ENCODE measurements at places on chromosomes 12 and 14. TPM values are rescaled to one million over a fixed set of nuclear protein-coding genes. Genes with fewer than 3 reads are reported as not detected.
A peak's percentile ranks its signal among the peaks of the same experiment; 100 is the strongest.

GRCh38 chr12:114384739-114385138, 21.2 kb downstream of the TBX5 start:
- no peak for DNase-seq

DNA sequence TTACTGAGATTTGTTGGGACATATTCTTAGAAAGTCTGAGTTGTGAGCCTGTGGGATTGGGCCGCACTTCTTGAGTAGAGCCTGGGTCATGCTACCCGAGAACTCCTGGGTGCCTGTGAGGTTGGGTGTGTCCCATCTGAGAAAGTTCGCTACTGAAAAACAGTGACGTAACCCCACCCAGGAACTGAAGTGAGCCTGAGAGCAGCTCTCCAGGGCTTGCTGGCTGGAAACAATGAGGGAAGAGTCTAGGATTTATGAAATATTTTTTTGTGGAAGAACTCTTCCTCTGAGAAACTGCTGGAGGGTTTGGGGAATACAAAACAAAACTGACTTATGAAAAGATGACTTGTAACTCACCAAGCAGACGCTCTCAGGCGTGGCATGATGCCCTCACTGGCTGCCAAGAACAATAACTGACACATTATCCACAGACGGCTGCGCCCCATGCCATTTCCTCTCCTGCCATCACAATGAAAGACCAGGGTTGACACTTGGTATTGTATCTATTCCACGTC, 69.2 kb downstream of the RASSF3 start:
- no peak for DNase-seq

DNA sequence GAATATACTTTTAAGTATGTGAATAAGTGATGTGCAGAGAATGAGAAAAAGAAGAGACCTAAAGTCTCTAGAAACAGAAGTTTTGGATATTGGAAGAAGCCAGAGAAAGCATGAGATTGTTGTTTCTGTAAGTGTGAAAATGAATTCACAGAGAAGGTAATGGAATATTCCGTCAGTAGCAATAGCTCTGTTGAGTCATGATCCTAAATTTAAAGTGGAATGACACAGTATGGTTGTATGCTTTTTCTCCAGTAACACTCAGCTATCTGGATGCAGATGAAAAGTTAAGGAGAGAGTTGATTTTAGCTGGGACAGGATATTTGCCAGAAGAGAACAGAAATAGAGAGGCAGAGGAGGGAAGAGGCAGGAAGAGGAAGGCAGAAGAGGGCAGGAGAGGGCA, 1166.3 kb downstream of the GALC start:
- no peak for DNase-seq

Gene LLPH
- total RNA-seq: 20.3 TPM

Gene AICDA
- 0.42 TPM for total RNA-seq

DNA sequence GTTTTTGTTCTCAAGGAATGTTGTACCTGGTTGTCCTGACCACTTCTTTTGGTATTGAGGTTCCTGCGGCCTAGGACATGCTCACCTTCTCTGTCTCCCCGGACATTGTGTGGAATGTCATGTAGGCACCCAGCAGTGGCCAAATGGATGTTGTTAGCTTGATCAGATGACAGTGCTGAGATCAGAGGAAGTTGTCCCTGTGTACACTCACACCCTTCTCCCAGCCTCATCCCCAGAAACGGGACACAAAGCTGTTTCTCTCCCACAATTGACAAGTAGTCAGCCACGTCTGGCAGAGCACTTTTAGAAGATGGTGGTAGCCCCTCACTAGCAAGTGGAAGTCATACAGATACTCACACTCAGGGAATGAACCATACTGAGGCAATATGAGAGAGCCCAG, 3.0 kb downstream of the PLEKHH1 start:
- DNase-seq: no peak

GRCh38 chr12:105229371-105229770, 6.6 kb downstream of the APPL2 start:
- DNase-seq: no peak

DNA sequence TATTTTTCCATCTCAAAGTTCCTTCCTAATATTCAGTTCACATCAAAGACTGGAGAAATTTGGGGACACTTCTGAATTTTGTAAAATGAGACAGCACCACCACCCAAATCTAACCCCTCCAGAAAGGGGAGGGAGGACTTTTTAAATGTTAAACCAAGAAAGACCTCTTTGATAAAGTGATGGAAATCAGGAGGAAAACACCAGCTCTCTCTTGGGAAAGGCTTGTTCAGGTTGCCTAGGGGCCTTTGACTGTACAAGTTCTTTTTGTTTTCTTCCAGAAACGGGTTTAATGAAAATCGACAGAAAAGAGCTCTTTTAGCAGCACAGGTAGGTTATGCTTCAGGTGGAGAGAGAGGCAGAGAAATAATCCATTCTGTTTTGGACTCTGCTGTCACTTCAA, 112.3 kb downstream of the OTOGL start:
- DNase-seq: no peak

Gene MAP1LC3B2
- 2.0 TPM for total RNA-seq

DNA sequence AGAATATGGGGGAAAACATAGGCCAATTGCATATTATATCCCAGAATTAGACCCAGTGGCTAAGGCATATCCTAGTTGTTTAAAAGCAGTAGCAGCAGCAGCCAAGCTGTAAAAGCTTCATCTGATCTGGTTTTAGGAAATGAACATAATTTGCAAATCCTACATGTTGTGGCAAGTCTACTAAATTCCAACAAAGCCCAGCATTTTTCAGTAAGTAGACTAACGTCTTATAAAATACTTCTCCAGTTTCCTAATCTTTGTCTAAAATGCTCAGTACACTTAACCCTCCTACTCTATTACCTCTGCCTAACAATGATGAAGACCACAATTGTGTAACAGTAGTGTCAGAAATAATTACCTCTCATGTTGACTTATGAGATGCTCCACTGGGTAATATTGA, 70.9 kb upstream of the RERGL start:
- no peak for DNase-seq

DNA sequence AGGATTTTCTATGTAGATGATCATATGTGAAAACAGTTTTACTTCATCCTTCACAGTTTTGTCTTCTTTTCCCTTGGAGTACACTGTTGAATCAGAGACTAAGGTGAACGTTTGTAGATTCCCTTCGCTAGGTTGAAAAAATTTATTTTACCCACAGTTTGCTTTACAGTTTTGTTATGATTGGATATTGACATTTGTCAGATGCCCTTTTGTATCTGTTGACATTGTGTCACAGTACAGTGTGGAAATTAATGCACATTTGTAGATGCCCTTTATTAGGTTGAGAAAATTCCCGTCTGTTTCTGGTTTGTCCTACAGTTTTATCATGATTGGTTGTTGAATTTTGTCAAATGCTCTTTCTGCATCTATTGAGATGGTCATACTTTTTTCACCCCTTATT, 13.3 kb downstream of the G2E3 start:
- DNase-seq: no peak

Gene CLEC2A
- total RNA-seq: not detected

DNA sequence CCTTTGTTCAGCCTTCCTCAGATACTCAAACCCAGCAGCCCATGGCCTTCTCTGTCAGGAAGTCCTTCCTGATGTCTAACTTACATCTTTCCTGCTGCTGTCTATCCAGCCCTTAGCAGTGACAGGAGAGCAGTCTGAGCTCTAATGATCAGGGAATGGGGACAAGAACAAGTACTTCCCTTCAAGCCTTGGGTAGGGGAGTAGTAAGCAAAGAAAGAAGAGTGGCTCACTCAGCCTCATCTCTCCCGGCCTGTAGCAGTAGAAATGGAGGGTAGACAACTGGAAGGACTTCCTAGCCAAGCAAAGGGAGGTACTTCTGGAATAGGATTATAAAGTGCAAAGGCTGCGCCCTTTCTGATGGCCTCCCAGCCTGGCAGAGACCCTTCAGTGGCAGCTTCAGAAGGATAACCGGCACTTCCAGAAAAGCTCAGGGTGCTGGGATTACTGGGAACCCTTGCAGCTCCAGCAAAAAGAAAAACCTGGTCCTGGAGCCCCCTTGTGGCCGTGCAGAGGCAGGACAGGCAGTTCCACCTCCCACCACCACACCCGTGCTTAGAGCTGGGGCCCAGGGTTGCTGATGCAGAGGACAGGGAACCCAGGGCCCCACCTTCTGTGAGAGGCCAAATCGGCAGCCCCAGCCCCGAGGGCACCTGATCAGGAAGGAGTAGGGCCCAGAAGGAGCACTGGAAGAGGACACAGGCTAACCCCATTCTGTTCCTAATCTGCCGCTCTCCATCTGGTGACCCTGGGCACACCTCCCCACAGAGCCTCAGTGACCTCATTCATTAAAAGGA, 12.4 kb upstream of the SMUG1 start:
- DNase-seq: no peak

Gene DCAF5
- total RNA-seq: 13.5 TPM

Gene STAB2
- 0.24 TPM for total RNA-seq

DNA sequence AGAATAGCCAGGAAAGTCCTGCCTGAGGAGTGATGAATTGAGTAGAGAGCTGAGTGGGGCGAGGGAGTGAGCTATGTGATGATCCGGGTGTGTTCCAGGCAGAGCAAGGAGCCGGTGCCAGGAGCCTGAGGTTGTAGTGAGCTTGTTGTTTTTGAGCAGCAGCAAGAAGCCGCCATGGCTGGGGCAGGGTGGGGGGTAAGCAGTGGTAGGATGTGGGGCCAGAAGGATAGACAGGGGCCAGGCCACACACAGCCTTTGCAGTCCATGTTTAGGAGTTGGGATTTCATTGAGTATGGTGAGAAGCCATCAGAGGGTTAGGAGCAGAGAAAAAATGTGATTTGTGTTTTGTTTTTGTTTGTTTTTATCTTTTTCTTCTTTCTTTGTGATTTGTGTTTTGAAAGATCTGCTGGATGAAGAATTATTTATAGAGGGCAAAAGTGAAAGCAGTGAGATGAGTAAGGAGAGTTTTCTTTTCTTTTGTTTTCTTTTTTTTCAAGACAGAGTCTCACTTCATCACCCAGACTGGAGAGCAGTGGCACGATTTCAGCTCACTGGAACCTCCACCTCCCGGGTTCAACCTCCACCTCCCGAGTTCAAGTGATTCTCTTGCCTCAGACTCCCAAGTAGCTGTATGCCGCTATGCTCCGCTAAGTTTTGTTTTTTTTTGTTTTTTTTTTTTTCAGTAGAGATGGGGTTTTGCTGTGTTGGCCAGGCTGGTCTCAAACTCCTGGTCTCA, 92.3 kb upstream of the BCAT1 start:
- no peak for DNase-seq

DNA sequence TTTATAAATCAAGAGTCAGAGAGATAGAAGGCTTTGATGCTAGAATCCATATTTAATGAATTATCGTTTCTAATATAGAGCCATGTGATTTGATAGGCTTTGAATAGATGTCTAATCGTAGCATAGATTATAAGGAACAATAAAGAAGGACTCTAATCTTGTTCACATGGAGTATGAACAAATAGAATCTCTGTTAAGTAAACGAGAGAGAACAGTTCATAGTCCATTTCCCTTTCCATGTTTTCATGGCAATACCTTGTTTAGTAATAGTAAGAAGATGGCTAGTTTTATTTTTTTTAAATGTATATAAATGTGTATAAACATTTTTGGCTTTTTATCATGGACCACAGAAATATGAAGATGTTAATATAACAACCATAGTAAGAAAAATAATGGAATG, 32.3 kb upstream of the RAD51AP1 start:
- DNase-seq: no peak

GRCh38 chr12:81558031-81558430, 201.1 kb downstream of the PPFIA2 start:
- DNase-seq: no peak

GRCh38 chr12:106019144-106019543, 119.6 kb downstream of the NUAK1 start:
- DNase-seq: no peak

Gene CRIP1
- total RNA-seq: 108 TPM

GRCh38 chr14:24327303-24327702, 7.6 kb downstream of the ADCY4 start:
- no peak for DNase-seq

DNA sequence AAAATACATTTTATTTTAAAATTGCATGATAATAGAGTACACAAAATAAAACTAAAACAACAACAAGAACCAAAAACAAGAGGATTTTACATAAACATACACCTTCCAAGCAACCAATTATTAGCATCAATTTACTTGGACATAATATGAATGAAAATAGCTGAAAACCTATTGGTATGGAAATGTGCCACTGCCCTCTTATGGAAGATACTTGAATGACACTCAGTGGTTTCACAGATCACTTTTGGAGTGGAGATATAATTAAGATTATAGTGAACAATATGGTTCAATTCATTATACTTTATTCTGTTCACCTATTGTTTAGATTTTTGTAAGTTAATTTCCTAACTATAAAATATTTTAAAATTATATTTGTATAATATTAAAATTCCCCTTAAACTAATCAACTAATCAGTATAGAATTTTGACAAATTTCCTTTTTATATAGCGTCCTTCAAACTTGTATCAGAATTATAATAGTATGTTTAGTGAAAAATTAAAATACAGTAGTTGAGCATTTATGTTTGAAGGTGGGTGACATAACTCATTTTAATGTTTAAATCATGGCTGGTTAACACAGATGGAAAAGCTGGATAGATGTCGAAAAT, 70.1 kb downstream of the SLC6A15 start:
- DNase-seq: no peak

GRCh38 chr12:47877081-47877480, 27.7 kb downstream of the VDR start:
- DNase-seq: no peak

DNA sequence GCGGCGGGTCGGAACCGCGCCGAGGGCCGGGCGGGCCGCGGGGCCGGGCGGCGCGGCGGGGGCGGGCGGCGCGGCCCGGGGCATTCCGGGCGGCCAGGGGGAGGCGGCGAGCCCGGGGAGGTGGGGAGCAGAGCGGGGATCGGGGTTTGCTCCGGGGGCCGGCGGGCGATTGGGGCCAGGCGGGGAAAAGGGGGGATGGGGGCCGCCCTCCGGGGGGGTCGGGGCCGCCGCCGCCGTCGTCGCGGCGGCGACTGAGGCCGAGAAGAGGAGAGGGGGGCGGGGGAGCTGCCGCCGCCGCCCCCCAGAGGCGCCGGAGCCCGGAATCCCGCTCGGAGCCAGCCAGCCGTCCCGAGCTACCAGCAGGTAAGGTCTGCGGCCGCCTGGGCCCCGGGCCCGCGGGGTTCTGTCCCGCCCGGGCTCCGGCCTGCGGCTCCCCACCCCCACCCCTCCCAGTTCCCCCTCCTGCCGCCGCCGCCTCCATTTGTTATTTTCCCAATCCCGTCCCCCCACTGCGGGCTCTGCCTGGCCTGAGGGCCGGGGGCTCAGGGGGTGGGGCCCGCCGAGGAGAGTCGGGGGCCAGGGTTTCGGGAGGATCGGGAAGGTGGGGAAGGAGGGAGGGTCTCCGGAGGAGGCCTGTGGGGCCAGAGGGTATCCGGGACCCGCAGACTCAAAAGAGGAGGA, 403 bp downstream of the ATN1 start:
- no peak for DNase-seq

GRCh38 chr12:108457006-108457733, 57.9 kb upstream of the FICD start:
- peak; percentile 49 for DNase-seq

Gene GPRC5A
- 0.09 TPM for total RNA-seq

Gene COCH
- total RNA-seq: 1.7 TPM

Gene SLC6A13
- total RNA-seq: 0.28 TPM

Gene FSCB
- total RNA-seq: not detected

GRCh38 chr14:42541535-42542001, 934.9 kb downstream of the LRFN5 start:
- no peak for DNase-seq

- DNase-seq: no peak
Measured at GRCh38 chr14:71300566-71301330, 393.5 kb downstream of the PCNX1 start.

- peak; percentile 80 for DNase-seq
Measured at GRCh38 chr12:111444925-111445725, 39.4 kb downstream of the SH2B3 start.

GRCh38 chr12:1738446-1738845, 47.6 kb downstream of the ADIPOR2 start:
- no peak for DNase-seq

- no peak for DNase-seq
Measured at GRCh38 chr12:3752741-3753486, at the start of gene CRACR2A. Gene CRACR2A (minus strand): TSS chr12:3753109. CDS start chr12:3696999, 56,110 bp downstream.

Measured in thymus (tissue), 14 donors.